Right renal cortex interstitium (tissue), 3 donors: ENCODE measurements at places on chromosomes 13 and 19.

- no peak for DNase-seq
Observed at GRCh38 chr19:52786078-52786463, 520 bp downstream of the ZNF600 start.

DNA sequence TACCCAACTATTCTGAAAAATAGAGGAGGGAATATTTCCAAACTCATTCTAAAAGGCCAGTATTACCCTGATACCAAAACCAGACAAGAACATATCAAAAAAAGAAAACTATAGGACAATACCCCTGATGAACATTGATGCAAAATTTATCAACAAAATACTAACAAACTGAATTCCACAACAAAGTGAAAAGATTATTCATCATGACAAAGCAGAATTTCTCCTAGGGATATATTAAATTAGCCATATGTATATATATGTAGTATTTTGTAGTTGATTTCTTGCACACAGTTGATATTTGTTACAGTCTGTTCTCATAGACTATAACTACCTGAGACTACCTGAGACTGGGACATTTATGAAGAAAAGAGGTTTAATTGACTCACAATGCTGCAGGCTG, 495.0 kb upstream of the SPRY2 start:
- no peak for DNase-seq

- no peak for DNase-seq
Observed at GRCh38 chr19:5711713-5712161, 8.2 kb downstream of the LONP1 start.

DNA sequence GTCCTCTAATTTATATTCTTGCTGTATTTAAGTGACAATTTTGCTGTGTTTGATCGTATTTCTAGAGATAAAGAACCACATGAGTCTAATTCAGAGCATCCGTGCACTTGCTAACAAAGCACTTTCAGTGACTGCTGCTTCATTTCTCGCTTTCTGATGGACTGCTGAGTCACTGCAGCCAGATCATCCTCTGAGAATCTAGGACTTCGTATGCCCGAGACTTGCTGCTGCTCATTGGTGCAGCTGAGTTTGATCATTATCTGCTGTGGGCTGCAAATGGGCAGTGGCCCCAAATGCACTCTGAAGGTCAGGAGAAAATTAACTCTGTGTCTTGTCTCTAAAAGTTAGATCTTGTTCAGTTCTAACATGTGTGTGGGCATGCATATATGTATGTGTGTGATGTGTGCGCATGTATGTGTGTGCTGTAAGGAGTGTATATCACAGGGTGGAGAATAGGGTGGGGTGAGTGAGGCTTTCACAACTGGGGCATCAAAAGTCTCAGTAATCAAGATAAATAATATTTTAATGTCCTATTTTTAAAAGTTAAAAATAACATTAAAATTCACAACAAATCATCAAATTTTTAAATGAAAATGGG, 342.6 kb downstream of the MTUS2 start:
- DNase-seq, result no peak

DNA sequence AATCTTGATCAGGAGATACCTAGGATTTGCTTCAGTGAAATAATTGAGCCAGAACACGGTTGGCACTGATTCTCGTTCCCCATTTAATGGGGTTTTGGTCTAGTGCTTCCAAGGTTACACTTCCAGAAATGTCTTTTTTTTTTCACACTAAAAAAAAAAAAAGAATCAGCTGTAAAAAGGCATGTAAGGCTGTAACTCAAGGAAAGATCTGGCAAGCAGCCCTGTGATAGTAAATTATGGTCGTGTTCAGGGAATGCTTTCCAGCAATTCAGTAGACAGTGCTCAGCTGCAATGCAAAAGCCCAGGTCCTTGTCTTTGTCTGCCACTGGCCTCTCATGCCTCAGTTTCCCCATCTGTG, 27.2 kb upstream of the NDUFS7 start:
- peak; percentile 65 for DNase-seq

DNA sequence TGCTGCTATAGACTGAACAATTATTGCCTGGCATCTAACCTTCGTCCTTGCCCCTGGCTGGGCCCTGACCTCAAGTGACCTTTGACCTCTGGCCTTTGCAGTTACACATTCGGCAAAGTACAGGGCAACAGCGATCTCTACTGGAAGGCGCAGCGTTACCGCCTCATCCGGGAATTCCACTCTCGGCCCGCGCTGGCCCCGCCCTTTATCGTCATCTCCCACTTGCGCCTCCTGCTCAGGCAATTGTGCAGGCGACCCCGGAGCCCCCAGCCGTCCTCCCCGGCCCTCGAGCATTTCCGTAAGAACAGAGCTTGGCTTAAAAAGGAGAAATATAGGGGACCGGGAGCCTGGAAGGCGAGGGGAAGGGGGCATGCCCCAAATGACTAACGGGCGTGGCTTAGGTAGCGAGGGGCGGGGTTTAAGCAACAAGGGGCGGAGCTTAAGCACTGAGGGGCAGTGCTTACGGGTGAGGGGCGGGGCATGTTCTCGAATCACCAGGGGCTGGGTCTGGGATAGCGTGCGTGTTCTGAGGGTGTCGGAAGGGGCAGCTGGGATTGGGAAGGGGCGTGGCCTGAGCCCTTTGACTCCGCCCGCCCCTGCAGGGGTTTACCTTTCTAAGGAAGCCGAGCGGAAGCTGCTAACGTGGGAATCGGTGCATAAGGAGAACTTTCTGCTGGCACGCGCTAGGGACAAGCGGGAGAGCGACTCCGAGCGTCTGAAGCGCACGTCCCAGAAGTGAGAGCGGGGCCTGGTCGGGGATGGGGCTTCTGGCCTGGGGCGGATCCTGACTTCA, 52.7 kb downstream of the TRPM4 start:
- no peak for DNase-seq

DNA sequence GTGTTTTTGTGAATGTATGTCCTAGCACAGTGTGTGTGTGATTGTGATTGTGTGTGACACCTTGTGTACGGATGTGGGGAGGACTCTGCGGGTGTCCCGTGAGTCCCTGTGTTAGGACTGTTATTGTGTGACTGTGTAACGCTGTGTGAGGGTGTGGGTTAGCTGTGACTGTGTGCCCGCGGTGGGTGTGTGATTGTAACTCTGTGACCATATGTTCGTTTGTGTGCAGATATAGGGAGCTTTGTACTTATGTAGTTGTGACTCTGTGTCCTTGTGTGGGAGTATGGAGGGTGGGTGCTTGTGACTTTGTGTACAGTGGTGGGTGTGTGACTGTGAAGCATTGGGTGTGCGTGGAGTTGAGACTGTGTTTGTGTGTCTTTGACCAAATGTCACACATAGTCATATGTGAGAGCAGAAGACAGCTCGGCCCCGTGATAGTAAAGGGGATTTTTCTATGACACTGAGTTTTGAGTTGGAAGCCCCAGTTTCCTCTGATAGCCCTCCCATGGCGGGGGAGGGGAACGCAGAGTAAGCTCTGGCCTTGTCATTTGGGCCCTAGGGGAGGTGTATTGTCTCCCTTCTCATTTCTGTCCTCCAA, 949 bp upstream of the ZNF260 start:
- DNase-seq, result no peak

GRCh38 chr19:531753-532560, at the start of gene CDC34:
TSS of gene CDC34 (plus strand) at chr19:531760. CDS start at chr19:531932, 172 bp downstream.
- DNase-seq, result no peak

DNA sequence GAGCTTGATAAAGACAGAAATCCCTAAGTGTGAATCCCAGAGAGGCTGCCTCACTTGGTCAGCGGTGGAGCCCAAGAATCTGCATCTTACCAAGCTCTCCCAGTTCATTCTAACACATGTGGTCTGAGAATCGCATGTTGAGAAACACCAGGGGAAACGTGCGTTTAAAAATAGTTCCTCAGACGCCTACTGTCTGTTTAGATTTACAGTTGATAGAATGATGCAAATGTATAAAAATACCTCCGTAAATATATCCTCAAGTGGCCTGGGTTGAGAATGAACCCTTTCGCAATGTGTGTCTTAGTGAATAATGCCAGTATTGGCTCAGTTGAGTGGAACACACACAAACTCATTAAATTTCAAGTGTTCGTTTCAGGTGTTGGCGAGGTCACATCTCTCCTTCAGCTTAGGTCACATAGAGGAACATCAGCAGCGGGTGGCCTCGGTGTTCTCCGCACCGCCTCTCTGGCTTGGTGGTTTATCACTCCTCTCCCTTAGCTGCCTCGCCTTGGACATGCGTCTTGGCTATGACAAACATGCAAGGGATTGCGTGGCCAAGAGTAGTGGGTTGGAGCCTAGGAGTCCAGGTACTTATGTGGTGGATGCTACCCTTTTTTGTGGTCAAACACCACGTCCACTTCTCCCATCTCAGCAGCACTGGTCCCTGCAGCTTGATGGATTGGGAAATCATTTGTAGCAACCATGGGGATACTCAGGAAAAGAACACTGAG, 117.6 kb upstream of the SPATA13 start:
- no peak for DNase-seq

GRCh38 chr19:58274771-58275201, 4.0 kb upstream of the ZNF8 start:
- DNase-seq, result no peak

DNA sequence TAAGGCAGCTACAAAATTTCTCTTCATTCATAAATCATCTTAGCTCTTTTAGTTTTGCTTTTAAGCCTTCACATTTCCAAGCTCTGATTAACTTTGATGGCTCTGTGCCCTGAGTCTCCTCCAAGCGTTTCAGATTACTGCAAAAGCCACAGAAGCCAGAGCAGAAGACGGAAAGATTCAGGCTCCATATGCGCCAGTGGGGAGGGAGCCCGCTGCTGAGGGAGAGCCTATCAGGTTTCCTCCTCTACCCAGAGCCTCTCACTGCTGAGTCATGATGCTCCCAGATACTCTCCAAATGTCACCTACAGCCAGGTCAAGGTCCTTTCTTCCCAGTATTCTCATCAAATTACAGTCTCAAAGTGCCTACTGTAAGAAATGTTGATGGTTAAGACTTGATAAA, 193.6 kb downstream of the RAP2A start:
- peak; percentile 47 for DNase-seq

GRCh38 chr13:28325022-28325421, 169.9 kb downstream of the FLT1 start:
- DNase-seq, result no peak

DNA sequence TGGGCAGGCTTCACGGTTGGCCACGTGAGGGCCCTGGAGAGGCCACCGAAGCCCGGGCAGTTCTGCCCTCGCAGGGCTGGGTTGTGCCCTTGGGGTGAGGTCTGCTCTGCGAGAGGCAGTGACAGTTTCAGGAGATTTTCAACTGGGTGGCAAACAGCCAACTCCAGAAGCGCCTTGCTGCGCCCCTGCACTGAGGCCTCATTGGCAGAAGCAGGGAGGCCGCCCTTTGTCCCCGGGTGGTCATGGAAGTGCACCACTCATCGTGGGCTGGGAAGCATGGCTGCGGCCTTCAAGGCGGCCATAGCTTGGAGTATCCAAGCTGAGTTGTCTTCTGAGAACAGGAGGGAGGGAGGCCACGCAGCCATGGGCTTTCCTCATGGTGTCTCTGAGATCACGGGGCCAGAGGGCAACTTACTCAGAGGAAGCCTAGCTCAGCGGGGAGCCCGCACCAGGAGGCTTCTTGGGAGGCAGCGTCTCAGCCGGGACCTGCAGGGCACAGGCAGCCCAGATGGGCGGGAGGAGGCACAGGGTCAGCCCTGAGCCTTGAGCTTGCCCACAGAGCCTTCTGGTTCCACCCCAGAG, 14.8 kb downstream of the PLEKHJ1 start:
- no peak for DNase-seq

DNA sequence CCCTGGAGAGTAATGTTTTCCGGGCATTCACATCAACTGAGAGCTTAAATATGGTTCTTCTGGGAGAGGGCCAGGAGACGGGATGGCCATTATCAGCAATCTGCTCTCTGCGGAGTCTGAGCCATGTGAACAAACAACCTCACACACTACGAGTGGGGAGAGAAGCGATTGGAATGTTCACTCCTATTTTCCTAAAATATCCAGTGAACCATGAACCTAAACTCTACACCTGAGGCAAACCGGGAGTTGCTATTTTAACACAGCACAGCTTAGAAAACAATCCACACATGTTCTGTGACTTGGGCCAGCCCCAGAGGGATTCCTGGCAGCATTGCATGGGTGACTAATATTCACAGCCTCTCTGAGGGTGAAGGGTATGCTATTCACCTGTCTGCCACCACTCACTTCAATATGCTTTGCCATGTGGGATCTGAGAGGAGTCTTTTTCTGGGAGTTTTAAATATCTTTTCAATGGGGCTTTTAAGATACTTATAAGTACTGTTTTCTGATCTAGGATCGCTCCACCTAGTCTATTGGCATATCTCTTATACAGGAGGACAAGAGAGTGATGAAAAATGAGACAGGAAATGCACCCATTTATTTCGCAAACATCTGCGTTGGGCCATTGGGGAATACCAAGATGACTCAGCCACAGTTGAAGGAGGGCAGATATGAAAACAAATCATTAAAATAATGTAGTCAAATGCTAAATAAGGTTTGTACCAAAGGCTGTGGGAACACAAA, 72.6 kb upstream of the SERP2 start:
- DNase-seq, result no peak

DNA sequence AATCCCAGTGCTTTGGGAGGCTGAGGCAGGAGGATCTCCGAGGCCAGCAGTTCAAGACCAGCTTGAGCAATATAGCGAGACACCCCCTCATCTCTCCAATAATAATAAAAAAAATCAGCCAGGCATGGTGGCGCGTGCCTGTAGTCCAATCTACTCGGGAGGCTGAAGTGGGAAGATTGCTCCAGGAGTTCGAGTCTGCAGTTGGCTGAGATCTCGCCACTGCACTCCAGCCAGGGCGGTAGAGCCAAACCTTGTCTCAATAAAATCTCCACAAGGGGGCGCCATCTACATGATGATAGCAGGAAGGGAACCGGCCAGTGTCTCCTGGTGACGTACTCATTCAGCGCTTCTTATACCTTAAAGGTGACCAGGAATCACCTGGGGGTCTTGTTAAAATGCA, 13.6 kb upstream of the C5AR1 start:
- no peak for DNase-seq

DNA sequence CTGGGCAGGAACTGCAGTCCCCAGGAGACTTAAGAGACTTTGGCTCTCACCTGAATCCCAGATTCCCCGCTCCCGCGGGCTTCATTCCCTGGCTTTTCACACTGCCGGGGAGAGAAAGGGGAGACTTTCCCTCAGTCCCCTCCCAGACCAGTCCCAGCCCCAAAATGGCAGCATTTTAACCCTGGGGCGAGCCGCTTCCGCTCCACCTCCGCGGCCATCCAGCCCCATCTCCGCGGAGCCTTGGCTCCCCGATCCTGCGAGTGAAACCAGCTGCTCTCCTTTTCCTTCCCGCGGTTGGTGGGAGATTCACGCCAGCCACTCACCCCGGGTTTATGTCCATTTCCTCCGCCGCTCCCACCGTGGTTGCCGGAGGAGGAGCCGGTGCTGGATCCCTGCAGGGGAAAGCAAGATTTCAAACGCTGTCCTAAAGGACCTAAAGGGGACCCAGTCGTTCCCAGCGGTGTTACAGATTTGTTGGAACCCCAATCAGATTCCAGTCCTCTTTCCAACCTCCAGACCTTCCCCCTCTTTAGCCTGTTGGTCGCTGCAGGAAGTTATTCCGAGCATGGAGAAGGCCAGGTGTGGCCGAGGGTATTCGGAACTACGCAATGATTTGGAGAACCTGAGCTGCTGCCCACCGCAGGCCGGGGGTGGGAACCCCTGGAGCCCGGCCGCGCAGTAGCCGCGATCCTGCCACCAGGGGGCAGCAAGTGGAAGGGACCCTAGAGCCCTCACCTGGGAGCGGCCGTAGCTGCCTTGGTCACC, 3.4 kb downstream of the DMKN start:
- peak; percentile 73 for DNase-seq

- DNase-seq, result no peak
Observed at GRCh38 chr13:84870190-84870589, 929.0 kb downstream of the SLITRK6 start.

- no peak for DNase-seq
Observed at GRCh38 chr19:53953383-53953782, 9.4 kb upstream of the CACNG8 start.

- DNase-seq, result no peak
Observed at GRCh38 chr13:53020764-53021335, 7.8 kb upstream of the OLFM4 start.
